ENCODE measurements at places on chromosomes 4 and X. TPM values are rescaled to one million over a fixed set of nuclear protein-coding genes. Genes with fewer than 3 reads are reported as not detected.
A peak's percentile ranks its signal among the peaks of the same experiment; 100 is the strongest.

XKRX gene
- polyA plus RNA-seq = not detected

DNA sequence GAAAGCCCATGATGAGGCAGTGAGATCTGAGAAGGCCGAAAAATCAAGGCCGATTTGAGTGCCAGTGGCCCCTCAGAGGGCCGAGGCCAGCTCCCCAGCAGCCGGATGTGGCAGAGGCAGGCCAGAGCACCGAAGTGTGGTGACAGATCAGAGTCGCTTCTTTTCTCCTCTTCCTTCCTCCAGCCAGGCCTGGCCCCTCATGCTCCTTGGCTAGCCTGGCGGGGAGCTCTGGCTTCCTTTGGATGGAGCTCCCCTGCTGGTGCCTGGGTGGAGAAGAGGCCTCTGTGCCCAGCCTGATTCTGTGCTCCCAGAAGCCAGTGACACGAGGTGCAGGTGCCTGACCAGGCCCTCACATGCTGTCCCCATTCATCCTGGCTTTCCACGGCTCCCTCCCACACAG, 127.2 kb upstream of the PABPC4L start:
- DNase-seq = no peak

STAP1 gene
- polyA plus RNA-seq = not detected

- no peak for DNase-seq
Measured at GRCh38 chr4:21571100-21571499, 377.5 kb downstream of the KCNIP4 start.

DNA sequence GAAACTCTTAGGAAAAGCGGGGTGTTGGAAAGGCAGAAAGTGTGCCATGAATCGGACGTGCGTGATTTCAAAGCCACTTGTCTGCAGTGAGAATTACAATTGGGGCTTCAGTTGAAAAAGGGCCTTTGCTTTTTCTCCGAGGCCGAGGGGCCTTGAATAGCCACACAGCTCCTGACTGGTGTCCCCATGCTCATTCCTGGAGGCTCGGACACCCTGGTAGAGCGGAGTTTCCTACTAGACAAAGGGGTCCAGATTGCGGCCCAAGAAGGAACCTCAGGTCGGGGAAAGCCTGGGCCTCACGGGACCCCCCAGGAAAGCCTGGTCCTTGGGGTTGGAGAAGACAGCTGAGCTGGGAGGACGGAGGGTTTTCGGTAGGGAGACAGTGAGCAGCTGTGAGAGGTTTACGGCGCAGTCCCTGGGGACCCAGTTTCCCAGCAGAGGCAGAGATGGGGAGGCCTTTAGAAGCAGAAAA, 3.0 kb upstream of the SHOX start:
- no peak for DNase-seq

DNA sequence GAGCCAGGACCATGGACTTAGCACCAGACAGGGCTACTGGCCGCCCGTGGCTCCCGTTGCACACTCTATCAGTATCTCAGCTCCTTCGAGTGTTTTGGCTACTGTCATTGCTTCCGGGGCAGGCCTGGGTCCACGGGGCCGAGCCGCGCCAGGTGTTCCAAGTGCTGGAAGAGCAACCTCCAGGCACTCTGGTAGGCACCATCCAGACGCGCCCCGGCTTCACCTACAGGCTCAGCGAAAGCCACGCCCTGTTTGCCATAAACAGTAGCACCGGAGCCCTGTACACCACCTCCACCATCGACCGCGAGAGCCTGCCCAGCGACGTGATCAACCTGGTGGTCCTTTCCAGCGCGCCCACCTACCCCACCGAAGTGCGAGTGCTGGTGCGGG, 1.6 kb downstream of the FAT4 start:
- DNase-seq = peak; percentile 39

DNA sequence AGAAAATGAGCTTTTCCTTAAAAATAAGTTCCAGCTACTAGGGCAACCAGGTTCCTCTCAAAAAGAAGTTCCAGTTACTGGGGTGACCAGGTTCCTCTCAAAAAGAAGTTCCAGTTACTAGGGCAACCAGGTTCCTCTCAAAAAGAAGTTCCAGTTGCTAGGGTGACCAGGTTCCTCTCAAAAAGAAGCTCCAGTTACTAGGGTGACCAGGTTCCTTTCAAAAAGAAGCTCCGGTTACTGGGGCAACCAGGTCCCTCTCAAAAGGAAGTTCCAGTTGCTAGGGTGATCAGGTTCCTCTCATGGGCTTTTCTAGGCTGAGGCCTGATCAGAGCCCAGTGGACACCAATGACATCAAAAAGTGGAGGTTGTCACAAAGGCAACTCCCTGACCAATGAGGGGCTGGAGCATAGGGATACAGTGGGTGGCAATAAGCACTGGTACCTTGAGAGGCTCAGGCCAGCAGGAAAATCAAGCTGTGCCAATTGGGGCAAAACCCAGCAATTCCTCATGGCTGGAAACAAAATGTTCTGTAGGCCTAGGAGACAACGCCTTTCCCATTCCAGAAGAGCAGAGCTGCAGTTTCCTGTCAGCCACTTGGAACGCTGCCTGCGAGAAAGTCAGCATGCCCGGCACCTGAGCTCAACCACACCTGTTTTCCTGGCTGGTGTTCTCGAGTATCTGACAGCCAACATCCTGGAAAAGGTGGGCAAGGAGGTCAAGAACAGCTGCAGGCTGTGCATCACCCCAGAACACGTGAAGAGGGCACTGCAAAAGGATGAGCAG, 12.3 kb upstream of the SYTL5 start:
- no peak for DNase-seq

DNA sequence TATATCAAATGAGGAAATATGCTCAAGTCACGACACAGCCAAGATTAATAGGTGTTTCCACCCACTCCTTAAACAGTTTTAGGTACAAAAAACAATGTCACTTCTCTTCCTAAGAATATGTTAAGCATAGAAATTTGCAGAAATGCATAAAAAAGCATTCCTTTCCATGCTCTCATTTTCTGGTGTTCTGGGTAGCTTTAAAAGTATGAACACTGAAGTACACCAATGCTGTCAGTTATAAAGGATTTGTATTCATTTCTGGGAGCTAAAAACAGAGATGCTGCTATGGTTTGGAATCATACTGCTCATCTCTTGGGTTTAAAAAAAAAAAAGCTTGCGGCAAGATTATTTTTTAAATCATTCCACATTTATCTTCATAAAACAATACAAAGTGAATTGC, 20.8 kb downstream of the SH3RF1 start:
- no peak for DNase-seq

DNA sequence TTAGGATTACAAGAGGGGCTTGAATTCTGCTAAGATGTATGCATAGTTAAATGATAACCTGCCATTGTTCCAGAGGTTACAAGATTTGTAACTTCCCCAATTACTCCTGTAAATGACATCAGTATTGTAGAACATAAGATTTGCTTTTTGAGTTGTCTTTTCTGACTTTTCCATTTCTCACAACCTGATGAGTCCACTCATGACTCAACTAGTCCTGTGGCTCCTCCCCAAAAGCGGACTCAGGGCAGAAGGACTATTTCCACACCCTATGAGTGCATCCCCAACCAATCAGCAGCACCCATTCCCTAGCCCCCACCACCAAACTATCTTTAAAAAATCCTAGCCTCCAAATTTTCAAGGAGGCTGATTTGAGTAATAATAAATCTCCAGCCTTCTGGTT, 54.7 kb downstream of the HOPX start:
- no peak for DNase-seq

GRCh38 chr4:169100670-169101101, 90.6 kb upstream of the CBR4 start:
- DNase-seq = no peak

RNF150 gene
- 5.8 TPM for polyA plus RNA-seq

GRCh38 chrX:19272452-19272851, 71.3 kb upstream of the PDHA1 start:
- no peak for DNase-seq
